ENCODE measurements at places on chromosomes 4 and X. TPM values are rescaled to one million over a fixed set of nuclear protein-coding genes. Genes with fewer than 3 reads are reported as not detected.

DNA sequence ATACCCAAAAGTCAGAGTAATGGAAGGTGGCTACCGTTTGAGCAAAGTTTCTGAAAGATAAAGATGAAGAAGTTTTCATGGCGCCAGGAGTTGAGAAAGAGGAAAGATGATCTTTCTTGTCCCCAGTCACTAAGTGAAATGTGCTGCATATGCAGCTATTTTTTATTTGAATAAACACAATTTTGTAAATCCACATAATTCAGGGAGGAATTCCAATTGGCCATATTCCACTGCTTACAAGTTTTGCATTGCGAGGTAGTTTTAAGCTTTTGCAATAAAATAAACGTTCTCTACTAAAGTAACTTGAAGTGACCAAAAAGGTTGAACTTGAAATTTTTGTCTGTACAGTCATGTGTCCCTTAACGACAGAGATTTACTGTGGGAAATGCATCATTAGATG is 139.3 kb upstream of the VCX2 start:
- H3K27ac ChIP-seq, result no peak overlapping the region
- no peaks in the 10 kb centered on the region for H3K27me3 ChIP-seq
- no peak overlapping the region for H3K4me3 ChIP-seq
- DNase-seq, result no peak
- H3K4me1 ChIP-seq, result no peaks in the 10 kb centered on the region
- H3K36me3 ChIP-seq, result no peaks in the 10 kb centered on the region

DNA sequence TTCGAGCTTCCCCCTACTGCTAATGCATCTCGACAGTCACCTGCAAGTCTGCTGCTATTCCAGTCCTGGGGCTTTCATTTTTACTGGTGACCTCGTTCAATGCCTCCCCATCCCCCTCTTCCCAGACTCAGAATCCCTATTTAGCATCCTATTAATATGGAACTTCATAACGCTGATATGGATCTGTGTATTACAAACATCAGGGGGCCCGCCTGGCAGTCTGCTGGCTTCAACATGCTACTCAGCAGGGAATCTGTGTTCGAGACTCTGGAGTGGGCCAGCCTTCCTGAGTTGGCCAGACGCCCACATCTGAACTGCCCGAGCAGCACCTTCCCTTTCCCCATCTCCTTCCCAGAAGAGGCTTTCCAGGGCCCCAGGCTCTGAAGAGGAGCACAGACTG is 173.9 kb upstream of the PPARGC1A start:
- H3K4me3 ChIP-seq, result no peak overlapping the region
- H3K27me3 ChIP-seq, result no peaks in the 10 kb centered on the region
- no peak overlapping the region for H3K27ac ChIP-seq
- no peaks in the 10 kb centered on the region for H3K36me3 ChIP-seq
- DNase-seq, result no peak

Gene LINC00632
- 46.3 TPM for total RNA-seq

GRCh38 chrX:69158166-69158980 is 6.9 kb downstream of the PJA1 start:
- peak; percentile 49 for DNase-seq
- peaks cover 12% of the 10 kb centered on the region for H3K4me1 ChIP-seq
- H3K36me3 ChIP-seq, result peaks cover 22% of the 10 kb centered on the region
- no peaks in the 10 kb centered on the region for H3K27me3 ChIP-seq
- H3K4me3 ChIP-seq, result no peak overlapping the region

DNA sequence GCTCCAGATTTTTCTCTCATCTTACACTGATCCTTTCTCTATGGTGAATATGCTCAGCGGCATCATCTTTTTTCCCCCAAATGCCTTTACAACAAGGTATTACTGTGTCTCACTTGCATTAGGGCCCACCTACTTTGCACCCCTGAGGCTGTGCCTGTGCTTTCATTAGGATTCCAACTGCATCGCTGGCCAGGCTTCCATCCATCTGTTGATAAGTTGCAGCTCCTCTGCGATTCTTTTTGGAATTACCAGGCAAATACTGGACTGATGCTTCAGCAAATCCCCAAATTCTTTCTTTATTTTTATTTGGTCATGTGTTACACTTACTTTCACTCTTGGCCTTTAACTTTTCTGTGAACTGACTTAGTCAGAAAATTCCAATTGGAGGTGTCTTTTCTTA is 77.3 kb downstream of the AFF2 start:
- no peak for DNase-seq
- no peak overlapping the region for H3K4me3 ChIP-seq
- no peak overlapping the region for H3K27ac ChIP-seq
- H3K27me3 ChIP-seq, result no peaks in the 10 kb centered on the region

DNA sequence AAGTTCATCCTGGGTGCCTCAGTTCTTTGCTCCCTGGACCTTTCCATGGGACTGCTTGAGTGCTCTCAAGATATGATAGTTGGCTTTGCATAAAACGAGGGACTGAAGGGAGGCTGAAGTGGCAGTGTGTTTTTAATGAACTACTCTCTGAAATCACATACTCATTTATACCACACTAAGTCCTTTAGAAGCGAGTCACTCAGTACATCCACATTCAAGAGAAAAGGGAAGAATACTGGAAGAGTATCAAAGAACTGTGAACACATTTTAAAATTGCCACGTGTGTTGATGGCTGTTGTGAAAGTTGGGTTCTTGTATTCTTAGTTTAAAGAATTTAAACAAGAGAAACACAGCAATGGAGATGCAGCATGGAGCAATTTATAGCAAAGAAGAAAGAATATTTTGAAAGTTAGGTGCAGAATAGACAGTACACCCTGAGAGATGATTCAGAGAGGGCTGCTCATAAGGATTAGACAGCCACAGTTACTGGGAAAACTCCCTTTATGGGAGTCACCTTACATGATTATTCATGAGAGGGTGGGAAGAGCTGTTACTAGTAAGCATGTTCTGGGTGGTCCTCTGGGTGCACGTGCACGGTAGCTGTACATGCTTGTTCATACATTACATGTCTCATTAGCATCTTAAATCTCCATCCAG is 380.7 kb downstream of the ADGRL3 start:
- H3K27me3 ChIP-seq, result no peaks in the 10 kb centered on the region
- H3K4me3 ChIP-seq, result no peak overlapping the region
- H3K4me1 ChIP-seq, result no peaks in the 10 kb centered on the region
- no peak for DNase-seq
- no peaks in the 10 kb centered on the region for H3K36me3 ChIP-seq
- no peak overlapping the region for H3K27ac ChIP-seq

DNA sequence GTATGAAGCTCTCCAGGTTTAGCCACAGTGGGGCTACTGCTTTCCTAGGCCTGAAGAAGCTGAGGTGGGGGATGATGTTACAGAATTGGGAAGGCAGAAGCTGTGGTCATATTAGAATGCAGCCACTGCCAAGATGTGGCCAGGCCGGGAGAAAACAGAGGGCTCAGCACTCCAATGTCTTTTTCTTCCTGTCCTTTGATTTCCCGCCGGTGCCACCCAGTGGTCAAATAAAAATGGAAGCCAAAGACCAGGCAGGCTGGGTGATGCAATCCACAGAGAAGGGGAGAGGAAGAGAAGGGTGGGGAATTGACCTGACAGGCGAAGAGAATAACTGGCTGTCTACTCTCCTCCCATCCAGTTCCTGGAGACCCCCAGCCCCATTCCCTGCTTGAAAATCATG is 94.9 kb upstream of the SHISA3 start:
- no peak overlapping the region for H3K4me3 ChIP-seq
- DNase-seq, result peak; percentile 75
- H3K36me3 ChIP-seq, result no peaks in the 10 kb centered on the region
- 0 out of 2 replicates have a peak, but pooled peaks cover 2% of the 10 kb centered on the region for H3K4me1 ChIP-seq

- H3K36me3 ChIP-seq, result peaks cover 1% of the 10 kb centered on the region
- H3K4me1 ChIP-seq, result no peaks in the 10 kb centered on the region
- no peak for DNase-seq
- no peak overlapping the region for H3K4me3 ChIP-seq
Observed at GRCh38 chr4:131002132-131002531, 1906.2 kb downstream of the C4orf33 start.

Gene PF4V1
- total RNA-seq, result not detected

GRCh38 chr4:133995243-133995960 is 206.2 kb downstream of the PABPC4L start:
- H3K36me3 ChIP-seq, result peaks cover 37% of the 10 kb centered on the region
- H3K27me3 ChIP-seq, result no peaks in the 10 kb centered on the region
- no peak for DNase-seq
- no peak overlapping the region for H3K4me3 ChIP-seq

DNA sequence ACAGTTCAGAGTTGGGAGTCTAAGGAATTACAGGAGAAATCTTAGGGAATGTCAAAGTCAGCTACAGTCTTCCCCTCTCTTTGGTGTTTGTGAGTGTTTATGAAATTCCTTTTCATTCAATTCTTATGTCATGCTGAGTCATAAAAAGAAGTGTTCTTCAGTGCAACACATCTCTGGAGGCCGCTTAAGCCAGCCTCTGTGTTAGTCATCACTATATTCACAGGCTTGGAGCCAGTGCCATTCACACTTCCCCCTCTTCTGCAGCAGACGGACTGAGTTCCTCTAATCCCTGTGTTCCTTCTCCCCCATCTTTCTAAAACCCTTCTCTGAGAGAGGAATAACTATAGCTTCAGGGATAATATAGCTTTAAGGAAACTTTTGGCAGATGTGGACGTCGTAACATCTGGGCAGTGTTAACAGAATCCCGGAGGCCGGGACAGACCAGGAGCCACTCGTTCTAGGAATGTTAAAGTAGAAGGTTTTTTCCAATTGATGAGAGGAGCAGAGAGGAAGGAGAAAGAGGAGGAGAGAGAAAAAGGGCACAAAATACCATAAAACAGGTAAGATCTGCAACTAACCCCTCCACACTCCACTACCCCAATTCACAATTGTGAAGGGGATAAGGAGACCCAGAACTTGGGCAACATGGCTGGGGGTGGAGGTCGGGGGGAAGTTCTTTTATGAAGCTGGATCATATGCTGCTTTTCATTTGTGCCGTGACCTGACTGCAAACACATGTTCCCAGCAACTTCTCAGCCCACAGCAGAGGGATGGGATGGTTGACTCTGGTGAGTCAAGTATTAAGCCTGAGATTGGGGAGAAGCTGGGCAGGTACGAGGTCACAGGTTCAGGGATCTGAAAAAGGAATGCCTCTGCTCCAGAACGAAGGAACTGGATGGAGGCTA is at the start of gene SRPX2:
SRPX2 (plus strand) TSS at position 244 of the 905 bp plus-strand sequence. CDS start 2,124 bp downstream, outside the sequence.
- H3K4me3 ChIP-seq, result no peak within 1 kb of the TSS
- peaks cover 2% of the 10 kb centered on the region for H3K36me3 ChIP-seq
- no peak for DNase-seq
- no peak within 1 kb of the TSS for H3K27ac ChIP-seq
- no peaks in the 10 kb centered on the region for H3K27me3 ChIP-seq

Gene NLGN4X
- total RNA-seq, result 111 TPM
